A549 (cell line): ENCODE measurements at places on chromosomes 3 and 15. TPM values are rescaled to one million over a fixed set of nuclear protein-coding genes. Genes with fewer than 3 reads are reported as not detected.

Gene GRIP2
- 1.2 to 1.6 TPM (median 1.5 TPM) in 3 replicates for polyA plus RNA-seq

Gene IL5RA
- not detected in 3 replicates for polyA plus RNA-seq

Gene DCBLD2
- 266 to 276 TPM (median 272 TPM) in 3 replicates for polyA plus RNA-seq

Gene C3orf33
- 7.7 to 8.3 TPM (median 7.9 TPM) in 3 replicates for polyA plus RNA-seq

Gene CASR
- not detected in 3 replicates for polyA plus RNA-seq

Gene COL7A1
- polyA plus RNA-seq = 213 to 273 TPM (median 240 TPM) in 3 replicates

Gene RPLP1
- polyA plus RNA-seq = 3,637 to 4,104 TPM (median 3,948 TPM) in 3 replicates

Gene DNAJA4
- polyA plus RNA-seq = 0.05 to 0.07 TPM in 2 of 3 replicates, not detected in the other

Gene RGMA
- polyA plus RNA-seq = 0.08 to 0.22 TPM (median 0.08 TPM) in 3 replicates

Gene SNURF
- polyA plus RNA-seq = 29.2 to 30.8 TPM (median 30.8 TPM) in 3 replicates

Gene ATOSA
- 7.8 to 10.0 TPM (median 9.2 TPM) in 3 replicates for polyA plus RNA-seq

Gene OIP5
- polyA plus RNA-seq = 21.7 to 23.2 TPM (median 22.4 TPM) in 3 replicates

Gene RHCG
- polyA plus RNA-seq = 3.1 to 3.7 TPM (median 3.6 TPM) in 3 replicates

Gene ZNF80
- polyA plus RNA-seq = not detected in 3 replicates

Gene SERPINI2
- polyA plus RNA-seq = not detected in 3 replicates

Gene BTLA
- 0.09 TPM in 1 of 3 replicates, not detected in the others for polyA plus RNA-seq

Gene UBA7
- polyA plus RNA-seq = 0.54 to 0.63 TPM (median 0.62 TPM) in 3 replicates

Gene EIF1B
- polyA plus RNA-seq = 44.5 to 46.0 TPM (median 45.7 TPM) in 3 replicates

Gene FBXL2
- polyA plus RNA-seq = 6.9 to 7.5 TPM (median 7.5 TPM) in 3 replicates

Gene PRTG
- polyA plus RNA-seq = 5.5 to 5.9 TPM (median 5.6 TPM) in 3 replicates

Gene RPSA
- polyA plus RNA-seq = 2,484 to 2,571 TPM (median 2,497 TPM) in 3 replicates

Gene DAZL
- not detected in 3 replicates for polyA plus RNA-seq

Gene ILDR1
- polyA plus RNA-seq = not detected in 3 replicates

Gene GPR27
- polyA plus RNA-seq = 1.6 to 1.7 TPM (median 1.7 TPM) in 3 replicates

Gene CYP8B1
- polyA plus RNA-seq = not detected in 3 replicates
